ENCODE measurements at places on chromosomes 16 and 17. TPM values are rescaled to one million over a fixed set of nuclear protein-coding genes. Genes with fewer than 3 reads are reported as not detected.

- H3K4me3 ChIP-seq, result no peak overlapping the region
- H3K36me3 ChIP-seq, result peaks cover 8% of the 10 kb centered on the region
- no peak for DNase-seq
- no peaks in the 10 kb centered on the region for H3K27me3 ChIP-seq
- no peaks in the 10 kb centered on the region for H3K4me1 ChIP-seq
Measured at GRCh38 chr16:3812469-3813172, 67.9 kb downstream of the CREBBP start.

SPOP gene
- 43.5 TPM for polyA plus RNA-seq

DNA sequence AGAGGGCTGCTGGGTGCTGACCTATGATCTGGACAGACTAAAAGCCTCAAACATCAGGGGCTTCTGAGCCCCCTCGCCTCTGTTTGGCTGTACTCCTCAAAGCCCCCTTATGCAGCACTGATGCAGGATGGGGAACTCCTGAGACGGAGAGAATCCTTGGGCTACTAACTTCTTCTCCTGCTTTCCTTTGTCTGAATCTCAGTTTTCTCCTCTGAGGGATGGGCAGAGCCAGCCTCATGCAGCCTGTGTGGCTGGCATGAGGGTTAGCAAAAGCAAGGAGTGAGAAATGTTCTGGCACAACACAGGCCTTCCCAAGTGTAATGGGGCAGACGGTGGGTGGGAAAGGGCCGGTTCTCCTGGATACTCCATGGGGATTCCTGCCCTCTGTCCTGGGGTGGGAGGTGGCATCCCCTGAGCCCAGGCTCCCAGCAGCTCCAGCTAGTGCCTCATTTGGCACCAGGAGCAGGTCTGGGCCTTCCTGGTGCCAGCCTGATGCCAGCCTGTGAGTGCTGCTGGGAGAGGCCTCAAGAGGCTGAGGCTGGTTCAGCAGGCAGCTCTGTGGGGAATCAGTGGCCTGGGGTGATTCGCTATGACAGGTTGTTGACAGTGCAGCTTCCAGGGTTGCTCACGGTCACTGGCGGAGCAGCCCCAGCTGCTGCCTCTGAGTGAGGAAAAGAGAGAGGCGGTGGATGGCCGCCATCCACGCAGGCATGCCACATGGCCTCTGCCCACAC, 4.0 kb upstream of the BRD7 start:
- no peak overlapping the region for H3K27ac ChIP-seq
- no peaks in the 10 kb centered on the region for H3K36me3 ChIP-seq
- peaks cover 28% of the 10 kb centered on the region for H3K4me1 ChIP-seq
- H3K27me3 ChIP-seq, result no peaks in the 10 kb centered on the region

DNA sequence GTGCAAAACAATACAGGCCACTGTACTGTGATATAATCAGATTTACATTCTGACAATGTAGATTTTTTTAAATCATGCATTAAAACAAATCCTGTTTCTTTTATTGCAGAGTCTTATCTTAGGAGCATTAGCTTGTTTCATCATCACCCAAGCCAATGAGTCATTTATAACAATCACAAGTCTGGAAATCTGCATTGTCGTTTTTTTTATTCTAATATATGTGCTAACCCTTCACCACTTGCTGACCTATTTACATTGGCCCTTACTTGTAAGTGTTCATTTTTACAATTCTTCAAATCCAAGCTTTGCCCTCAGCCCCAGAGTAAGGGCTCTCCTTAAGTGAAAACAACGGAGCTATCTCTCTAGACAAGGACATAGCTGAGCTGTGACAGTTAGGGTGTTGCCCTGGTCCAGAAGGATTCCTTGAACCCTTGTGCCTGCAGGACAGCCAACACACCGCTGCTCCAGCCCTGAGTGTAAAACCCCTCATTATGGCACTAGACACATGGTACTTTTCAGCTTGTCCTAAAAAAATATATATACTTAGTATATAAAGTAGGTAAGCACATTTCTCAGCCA, 3.7 kb downstream of the CMTM1 start:
- H3K27ac ChIP-seq, result no peak overlapping the region
- H3K4me3 ChIP-seq, result no peak overlapping the region
- no peaks in the 10 kb centered on the region for H3K27me3 ChIP-seq
- H3K4me1 ChIP-seq, result no peaks in the 10 kb centered on the region

- H3K4me3 ChIP-seq, result no peak overlapping the region
- no peak overlapping the region for H3K27ac ChIP-seq
- DNase-seq, result no peak
- H3K36me3 ChIP-seq, result no peaks in the 10 kb centered on the region
Measured at GRCh38 chr17:3558603-3559269, 1.1 kb upstream of the TRPV3 start.

KRT40 gene
- not detected for polyA plus RNA-seq

DNA sequence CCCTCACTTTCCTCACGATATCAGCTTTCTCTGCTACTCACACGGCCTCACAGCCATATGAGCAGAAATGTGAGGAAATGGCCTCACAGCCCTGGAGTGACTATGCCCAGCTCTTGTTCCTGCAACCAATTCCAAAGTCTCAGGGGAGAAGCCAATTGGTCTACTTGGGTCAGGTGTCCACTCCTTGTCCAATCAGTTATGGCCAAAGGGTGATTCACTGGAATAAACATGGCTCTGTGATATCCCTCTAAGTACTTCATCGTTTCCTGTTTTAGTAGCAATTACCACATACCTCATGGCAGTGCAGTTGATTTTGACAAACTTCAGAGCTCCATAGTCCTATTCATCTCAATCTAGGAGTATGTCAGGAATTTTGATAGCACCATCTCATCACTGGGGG, 195.4 kb downstream of the KATNIP start:
- H3K27me3 ChIP-seq, result no peaks in the 10 kb centered on the region
- H3K27ac ChIP-seq, result no peak overlapping the region
- H3K36me3 ChIP-seq, result peaks cover 12% of the 10 kb centered on the region
- no peak for DNase-seq
- no peaks in the 10 kb centered on the region for H3K4me1 ChIP-seq

DNA sequence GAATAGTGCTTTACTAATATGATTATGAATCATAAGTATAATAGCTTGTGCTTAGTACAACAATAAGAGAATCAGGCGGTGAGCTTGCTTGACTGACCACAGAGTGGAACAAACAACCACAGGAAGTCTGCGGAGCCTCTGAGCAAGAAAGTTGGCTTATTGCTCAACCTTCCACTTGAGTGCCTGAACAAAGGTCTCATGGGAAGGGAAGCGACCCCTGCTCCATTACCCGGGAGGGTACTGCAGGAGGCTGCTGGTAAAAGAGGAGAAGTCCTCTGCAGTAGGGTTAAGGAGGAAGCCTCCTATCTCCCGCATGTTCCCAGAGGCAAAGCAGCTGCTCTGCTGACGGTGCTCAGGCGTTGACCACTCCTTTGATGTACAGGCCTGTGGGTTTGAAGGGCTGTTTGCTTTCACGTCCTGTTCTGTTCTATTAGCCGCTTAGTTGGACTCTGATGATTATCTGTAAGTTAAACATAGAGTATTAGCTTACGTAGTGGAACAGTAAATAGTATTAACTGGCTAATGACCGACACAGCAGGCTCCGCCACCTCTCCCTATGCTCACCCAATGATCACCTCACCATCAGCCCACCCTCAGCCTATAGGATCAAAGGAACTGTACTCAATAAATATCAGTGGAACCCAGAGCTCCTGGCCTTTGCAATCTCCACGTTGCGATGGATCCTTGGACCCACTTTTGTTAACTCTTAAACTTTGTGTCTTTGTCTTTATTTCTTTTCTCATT, 17.5 kb downstream of the ALOX15B start:
- H3K36me3 ChIP-seq, result no peaks in the 10 kb centered on the region
- no peak overlapping the region for H3K4me3 ChIP-seq
- H3K4me1 ChIP-seq, result no peaks in the 10 kb centered on the region
- no peak overlapping the region for H3K27ac ChIP-seq

- no peaks in the 10 kb centered on the region for H3K27me3 ChIP-seq
- H3K36me3 ChIP-seq, result peaks cover 57% of the 10 kb centered on the region
- no peak overlapping the region for H3K4me3 ChIP-seq
- DNase-seq, result no peak
- H3K27ac ChIP-seq, result peak overlapping the region; percentile 37
Measured at GRCh38 chr17:45087978-45088377, 26.9 kb downstream of the NMT1 start.

DNA sequence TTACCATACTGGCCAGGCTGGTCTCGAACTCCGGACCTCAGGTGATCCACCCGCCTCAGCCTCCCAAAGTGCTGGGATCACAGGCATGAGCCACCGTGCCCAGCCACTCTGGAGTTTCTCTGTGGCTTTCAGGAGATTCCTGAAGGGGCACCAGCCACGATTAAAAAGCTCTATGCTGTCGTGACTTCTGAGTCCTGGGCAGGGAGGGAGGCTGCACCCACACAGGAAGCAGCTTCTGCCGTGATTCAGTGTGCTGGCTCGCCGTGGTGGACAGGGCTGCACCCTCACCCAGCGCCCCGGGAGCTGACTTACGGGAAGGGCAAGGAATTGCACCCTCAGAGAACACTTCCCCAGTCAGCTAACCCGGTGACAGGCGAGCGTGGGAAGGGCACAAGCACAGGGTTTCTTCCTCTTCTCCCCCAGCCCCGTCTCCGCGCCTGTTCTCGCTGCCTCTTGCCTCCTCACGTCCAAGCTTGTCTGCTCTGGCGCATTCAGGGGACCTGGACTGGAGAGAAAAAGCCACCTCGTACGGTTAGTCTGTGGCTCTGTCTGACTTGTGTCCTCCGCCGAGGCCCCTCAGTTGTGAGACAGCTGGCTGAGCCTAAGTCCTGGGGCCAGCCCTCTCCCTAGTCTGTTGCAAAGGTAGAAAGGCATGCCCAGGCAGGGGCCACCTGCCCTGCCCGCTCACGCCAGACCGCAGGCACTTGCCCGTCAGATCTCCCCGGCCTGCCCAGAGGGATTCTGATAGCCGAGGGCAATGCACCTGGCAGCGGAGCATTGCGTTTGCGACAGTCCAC, 145.0 kb downstream of the SEC14L1 start:
- no peak overlapping the region for H3K4me3 ChIP-seq
- peaks cover 49% of the 10 kb centered on the region for H3K4me1 ChIP-seq
- no peaks in the 10 kb centered on the region for H3K27me3 ChIP-seq
- peak overlapping the region; percentile 95 for H3K27ac ChIP-seq
- peak; percentile 47 for DNase-seq

SCNN1G gene
- polyA plus RNA-seq, result not detected

- H3K36me3 ChIP-seq, result peaks cover 15% of the 10 kb centered on the region
- no peaks in the 10 kb centered on the region for H3K27me3 ChIP-seq
- H3K4me3 ChIP-seq, result no peak overlapping the region
Measured at GRCh38 chr16:87395181-87395842, 3.2 kb downstream of the MAP1LC3B start.

DNA sequence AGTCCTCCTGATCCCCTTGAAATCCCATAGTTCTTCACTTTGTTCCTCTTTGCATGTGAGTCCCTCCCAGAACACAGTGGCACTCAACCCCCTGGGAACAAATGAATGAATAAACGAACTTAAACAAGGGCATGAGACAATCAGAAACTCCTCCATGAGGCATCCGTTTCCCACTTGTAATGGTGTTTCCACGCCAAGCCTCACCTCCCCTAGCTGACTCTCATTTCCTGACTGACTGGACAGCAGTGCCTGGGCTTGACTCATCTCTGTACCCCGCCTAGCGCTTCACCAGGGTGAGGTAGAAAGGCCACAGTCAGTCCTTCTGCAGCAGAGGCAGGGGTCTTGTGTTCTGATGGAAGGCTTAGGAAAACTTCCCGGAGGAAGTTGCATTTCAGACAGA, 14.2 kb downstream of the KIF1C start:
- H3K27me3 ChIP-seq, result no peaks in the 10 kb centered on the region
- no peaks in the 10 kb centered on the region for H3K4me1 ChIP-seq
- peaks cover 39% of the 10 kb centered on the region for H3K36me3 ChIP-seq
- H3K27ac ChIP-seq, result no peak overlapping the region
- DNase-seq, result no peak

- peak; percentile 61 for DNase-seq
- H3K4me3 ChIP-seq, result peak overlapping the region; percentile 75
- H3K36me3 ChIP-seq, result no peaks in the 10 kb centered on the region
- H3K27me3 ChIP-seq, result no peaks in the 10 kb centered on the region
- peaks cover 13% of the 10 kb centered on the region for H3K4me1 ChIP-seq
- H3K27ac ChIP-seq, result peak overlapping the region; percentile 99
Measured at GRCh38 chr16:85557083-85557970, 55.8 kb upstream of the GSE1 start.

- no peak overlapping the region for H3K4me3 ChIP-seq
- H3K27ac ChIP-seq, result peak overlapping the region; percentile 100
- no peaks in the 10 kb centered on the region for H3K27me3 ChIP-seq
- DNase-seq, result peak; percentile 80
Measured at GRCh38 chr16:73172241-73172972, 124.5 kb upstream of the ZFHX3 start.

GRCh38 chr17:62692721-62693431, 65.4 kb downstream of the MRC2 start:
- H3K36me3 ChIP-seq, result peaks cover 38% of the 10 kb centered on the region
- peak; percentile 82 for DNase-seq
- no peak overlapping the region for H3K27ac ChIP-seq
- H3K4me3 ChIP-seq, result no peak overlapping the region
- no peaks in the 10 kb centered on the region for H3K27me3 ChIP-seq

- H3K27me3 ChIP-seq, result no peaks in the 10 kb centered on the region
- H3K36me3 ChIP-seq, result no peaks in the 10 kb centered on the region
- H3K4me3 ChIP-seq, result no peak overlapping the region
- H3K4me1 ChIP-seq, result peaks cover 3% of the 10 kb centered on the region
- DNase-seq, result no peak
Measured at GRCh38 chr17:27339836-27340550, 46.1 kb downstream of the WSB1 start.
